ENCODE measurements at places on chromosomes 4 and X.

GRCh38 chr4:139768896-139769295 is 103.3 kb downstream of the MGST2 start:
- DNase-seq: no peak

DNA sequence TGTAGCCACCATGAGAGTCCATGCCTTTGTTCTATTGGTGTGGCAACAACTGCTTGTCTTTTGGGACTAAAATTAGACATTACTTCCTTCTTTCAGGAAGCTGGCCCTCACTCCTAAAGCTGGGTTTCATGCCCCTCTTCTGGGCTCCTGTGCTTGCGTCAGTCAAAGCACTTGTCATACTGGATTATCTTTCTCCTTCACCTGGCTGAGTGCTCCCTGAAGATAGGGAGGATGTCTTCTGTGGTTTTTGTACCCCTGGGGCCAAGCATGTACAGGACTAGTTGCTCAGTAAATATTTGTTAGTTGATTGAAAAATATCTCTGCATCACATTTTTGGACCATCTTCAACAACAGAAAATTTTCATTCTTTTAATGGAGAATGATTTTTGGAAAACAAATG is 26.1 kb upstream of the LONRF3 start:
- no peak for DNase-seq

- no peak for DNase-seq
These were observed 82.2 kb downstream of the CC2D2A start for GRCh38 chr4:15551740-15552446.

DNA sequence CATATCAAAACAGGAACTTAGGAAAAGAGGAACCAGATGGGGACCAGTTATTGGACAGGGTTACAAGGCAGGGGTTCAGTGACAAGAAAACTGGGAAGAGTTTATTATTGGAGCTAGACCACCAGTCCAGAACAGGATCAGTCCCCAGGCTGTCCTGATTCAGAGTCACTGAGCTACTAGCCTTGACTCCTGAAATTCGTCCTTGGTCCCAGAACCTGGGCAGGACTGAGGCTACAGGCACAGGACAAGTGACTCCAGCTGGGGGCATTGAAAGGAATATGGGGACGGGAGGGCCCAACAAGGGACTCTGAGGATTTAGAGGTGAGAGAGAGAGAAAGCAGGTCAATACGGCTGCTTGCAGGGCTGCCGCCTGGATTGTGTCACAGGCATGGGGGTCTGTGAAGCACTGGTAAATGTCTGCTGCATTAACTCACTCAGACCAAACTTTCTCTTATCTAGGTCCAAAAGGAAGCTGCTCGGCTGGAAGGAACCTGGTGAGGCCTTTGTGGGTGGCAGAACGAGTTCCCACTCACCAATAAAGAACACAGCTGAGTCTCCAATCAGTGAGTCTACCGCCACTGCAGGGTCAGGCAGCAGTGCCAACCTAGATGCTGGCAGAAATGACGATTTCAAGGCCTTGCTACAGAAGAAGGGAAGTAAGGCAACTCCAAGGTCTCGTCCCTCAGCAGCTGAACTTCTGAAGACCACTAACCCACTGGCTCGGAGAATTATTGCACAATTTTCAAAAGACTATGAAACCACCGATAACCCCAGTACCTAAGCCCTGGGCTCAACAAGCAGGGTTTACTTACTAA is 11.3 kb upstream of the RTL5 start:
- DNase-seq: no peak

- no peak for DNase-seq
These were observed 22.7 kb downstream of the FABP2 start for GRCh38 chr4:119299260-119299671.

DNA sequence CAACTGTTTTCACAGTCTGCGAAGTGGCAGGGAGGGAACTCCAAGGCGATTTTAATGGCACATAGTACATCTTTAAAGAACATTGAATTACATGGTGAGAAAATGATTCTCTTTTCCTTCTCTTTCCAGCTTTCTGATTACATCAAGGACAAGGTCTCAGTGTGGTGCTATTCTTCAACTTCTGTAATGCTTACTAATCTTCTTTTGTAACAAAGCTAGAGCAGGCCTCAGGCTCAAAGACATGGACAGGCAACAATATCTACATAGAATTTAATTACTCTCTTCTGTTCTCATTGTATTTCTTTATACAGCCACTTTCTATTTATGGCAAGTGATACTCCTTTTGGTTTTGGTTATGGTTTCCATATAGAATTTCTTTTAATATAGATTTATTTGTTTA is 48.4 kb downstream of the RTL5 start:
- no peak for DNase-seq

GRCh38 chr4:174521800-174522182 is 497 bp downstream of the HPGD start:
- no peak for DNase-seq

DNA sequence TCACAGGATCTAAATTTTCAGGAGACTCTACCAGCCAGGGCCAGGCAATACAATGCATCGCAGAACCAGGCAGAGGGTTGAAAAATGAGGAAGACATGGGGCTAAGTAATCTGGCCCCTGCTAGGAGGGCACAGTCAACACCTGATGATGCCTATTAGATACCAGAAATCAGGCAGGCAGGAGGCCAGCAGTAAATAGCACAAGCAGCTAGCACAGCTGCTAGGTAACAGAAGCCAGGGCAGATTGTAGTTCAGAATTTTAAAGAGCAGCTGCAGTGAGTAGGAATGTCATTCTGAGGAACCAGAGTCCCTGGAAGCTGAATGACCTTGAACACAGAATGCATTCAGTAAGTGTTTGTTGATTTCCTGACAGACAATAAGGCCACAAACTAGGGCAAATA is 38.8 kb upstream of the TRPC5OS start:
- DNase-seq: no peak

DNA sequence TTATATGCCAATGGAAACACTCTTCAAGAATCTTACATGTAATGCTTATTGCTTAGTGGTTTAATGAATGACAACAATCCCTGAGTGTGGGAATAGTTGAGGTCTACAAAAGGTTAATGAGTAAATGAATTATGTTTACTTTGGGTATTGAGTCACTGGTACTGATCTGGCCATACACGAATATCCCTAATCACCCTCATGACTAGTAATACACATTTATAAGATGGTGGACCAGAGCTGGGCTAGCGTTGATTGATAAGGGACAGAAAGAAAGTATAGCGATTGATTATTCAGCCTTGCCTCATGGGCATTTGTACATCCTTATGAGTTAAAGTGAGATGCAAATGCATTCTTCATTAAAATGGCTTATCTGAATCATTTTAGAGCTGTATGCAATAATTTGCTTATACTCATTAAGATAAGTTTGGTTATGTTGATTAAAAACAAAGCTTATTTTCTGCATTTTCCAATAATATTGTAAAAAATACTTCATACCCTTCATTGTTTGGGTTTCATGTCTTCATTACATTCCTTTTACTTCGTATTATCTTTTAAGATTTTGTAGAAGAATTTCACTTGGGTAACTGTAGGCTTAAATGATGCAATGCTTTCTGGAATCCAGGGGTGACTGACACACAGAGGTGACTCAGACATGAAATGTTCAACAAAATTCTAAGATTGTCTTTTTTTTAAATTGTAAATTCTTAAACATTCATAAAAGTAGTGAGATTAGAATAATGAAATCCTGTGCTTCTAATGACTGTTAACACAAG is 47.4 kb downstream of the FGF2 start:
- no peak for DNase-seq

DNA sequence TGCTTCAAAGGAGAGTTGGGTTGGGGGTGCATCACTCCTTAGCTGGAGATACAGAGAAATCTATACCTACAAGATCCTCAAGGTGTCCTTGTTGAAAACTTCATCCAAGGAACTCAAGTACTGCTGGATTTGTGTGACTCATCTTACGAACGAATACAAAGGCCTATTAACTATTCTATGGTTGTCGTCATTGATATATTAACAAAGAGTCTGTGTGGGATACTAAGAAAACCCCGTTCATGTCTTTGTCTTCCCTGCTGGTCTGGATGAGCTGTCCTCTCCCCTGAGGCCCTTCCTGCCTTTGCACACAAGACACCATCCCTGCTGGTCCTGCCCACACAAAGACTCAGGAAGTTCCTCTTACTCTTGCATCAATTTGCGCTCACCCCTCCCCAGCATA is 54.9 kb upstream of the IRF2 start:
- peak; percentile 99 for DNase-seq

DNA sequence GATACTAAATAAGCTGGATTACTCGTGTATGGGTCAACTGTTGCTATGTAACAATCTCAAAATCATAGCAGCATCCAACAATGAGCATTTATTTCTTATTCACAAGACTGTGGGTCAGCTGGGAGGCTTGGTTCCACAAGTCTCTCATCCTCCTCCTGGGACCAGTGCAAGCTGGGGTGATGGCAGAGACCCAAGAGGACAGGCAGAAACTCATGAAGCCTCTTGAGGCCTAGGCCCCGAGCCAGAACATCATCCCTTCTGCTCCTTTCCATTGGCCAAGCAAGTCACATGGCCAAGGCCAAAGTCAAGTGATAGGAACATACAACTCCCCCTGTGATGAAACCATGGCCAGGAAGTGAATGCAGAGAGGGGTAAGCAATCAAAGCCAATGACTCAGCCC is 422.1 kb downstream of the BCOR start:
- peak; percentile 35 for DNase-seq

DNA sequence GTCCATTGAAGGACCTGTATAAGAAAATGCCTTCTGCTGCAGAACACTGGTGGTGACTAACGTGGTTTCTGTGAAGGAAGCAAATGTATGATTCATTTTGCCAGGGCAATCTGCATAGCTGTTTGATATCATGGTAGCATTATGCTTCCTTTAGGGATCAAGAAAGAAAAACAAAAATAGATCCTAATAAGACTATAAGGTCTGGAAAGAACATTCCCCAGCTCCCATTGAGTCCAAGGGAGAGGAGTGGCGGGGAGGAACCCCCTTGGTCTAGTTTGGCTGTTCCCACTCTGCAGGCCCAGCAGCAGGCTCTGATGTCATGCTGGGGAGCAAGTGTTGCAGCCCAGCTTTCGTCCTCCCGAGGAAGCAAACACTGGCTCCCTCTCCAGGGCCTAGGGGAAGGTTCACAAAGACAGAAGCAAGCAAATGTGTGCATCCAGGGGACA is 154.5 kb upstream of the GALNT7 start:
- DNase-seq: peak; percentile 72

GRCh38 chr4:140726776-140727500 is 29.2 kb downstream of the TBC1D9 start:
- no peak for DNase-seq

GRCh38 chr4:72945719-72946336 is 123.7 kb downstream of the COX18 start:
- DNase-seq: no peak

DNA sequence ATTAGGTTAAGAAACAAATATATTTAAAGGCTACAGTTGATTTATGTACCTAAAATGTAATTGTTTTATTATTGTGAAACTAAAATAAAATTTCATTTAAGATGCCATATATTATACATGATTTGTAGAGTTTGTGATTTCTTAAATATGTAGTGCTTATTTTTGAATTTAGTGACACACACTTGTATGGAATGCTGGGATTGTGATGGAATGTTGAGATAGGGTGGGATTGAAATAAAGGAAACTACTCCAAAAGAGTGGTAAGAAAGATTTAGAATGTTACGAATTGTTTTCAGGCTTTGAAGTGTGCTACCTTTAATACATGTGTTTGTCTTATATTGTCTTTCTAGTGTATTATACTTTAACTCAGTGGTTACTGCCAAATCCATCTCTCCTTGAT is 330.3 kb upstream of the PITX2 start:
- no peak for DNase-seq

- DNase-seq: no peak
These were observed 8.2 kb downstream of the MTHFD2L start for GRCh38 chr4:74166135-74166534.

DNA sequence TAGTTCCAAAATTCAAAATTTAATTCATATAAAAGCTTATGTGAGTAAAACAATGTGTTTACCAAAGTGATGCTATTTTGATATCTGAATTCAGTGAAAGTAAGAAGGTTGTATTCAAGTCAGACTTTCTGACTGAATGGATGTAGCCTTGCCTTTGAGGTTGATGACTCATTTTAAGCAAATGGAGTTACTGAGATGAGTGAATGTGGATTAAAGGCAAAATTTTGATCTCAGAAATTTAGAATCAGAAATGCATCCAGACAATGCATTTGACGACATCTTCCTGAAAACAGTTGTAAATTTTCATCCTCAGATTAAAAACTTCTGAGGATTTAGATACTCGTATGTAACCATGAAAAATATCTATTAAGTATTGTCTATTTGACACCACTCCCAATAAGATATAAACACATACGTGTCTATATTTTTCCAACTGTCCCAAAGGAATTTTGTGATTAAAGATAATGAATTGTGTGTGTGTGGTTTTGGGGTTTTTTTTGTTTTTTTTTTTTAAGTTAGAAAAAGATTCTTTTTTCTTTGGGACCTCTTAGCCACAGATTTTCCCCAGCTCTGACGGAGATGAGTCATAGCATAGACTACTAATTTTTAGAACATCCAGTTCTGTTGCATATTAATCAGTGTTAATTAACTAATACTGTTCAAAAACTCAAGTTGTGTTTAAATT is 34.4 kb downstream of the NFKB1 start:
- DNase-seq: peak; percentile 79

DNA sequence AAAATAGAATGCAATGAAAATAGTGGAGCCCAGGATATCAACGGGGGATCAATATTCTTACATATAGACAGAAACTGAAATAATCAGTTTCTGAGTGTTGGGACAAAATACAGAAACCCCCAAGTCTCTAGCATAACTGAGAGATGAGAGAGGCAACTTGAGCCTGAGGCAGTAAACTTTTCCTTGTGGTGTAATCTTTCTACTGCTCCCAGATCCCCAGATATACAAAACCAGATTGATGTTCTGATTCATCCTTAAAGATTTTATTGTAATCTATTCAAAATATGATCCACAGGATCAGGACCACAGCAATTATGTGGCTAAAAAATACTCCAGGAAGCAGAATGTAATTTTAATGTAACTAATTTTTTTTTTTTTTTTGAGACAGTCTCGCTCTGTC is 2282.6 kb downstream of the ARAP2 start:
- no peak for DNase-seq

DNA sequence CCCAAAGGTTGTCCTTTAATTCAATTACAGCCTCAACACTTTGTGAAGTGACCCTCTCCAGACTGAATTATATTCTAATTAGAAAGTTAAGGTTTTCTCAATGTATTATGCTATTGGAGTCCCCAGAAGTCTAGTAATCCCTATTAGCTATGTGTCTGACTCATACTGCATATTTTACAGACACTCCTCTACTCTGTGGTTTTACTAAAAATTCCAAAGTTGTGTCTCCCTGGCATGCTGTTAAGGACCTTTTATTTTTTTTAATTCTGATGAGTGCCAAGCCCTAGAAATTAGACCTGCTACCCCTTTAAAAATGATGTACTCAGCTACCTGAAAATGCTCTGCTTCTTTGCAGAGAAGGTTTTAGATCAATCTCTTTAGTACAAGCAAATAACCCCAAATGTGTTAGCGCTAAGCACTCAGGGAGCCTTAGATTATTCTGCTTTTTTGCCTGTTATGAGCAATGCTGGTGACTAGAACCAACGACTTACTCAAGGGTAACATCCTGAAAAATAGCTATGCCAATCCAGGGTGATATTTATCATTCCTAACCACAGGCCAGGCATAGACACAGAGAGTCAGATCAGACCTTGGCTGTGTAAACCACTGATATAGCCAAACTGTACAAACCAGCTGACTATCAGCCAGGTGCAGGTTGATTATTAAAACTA is 26.1 kb upstream of the CXCL13 start:
- DNase-seq: peak; percentile 87

All from COLO829 (cell line).